ENCODE measurements at places on chromosomes 3 and 15.
A peak's percentile ranks its signal among the peaks of the same experiment; 100 is the strongest.

- DNase-seq: no peak
These were observed 12.1 kb downstream of the PCLAF start for GRCh38 chr15:64369078-64369607.

DNA sequence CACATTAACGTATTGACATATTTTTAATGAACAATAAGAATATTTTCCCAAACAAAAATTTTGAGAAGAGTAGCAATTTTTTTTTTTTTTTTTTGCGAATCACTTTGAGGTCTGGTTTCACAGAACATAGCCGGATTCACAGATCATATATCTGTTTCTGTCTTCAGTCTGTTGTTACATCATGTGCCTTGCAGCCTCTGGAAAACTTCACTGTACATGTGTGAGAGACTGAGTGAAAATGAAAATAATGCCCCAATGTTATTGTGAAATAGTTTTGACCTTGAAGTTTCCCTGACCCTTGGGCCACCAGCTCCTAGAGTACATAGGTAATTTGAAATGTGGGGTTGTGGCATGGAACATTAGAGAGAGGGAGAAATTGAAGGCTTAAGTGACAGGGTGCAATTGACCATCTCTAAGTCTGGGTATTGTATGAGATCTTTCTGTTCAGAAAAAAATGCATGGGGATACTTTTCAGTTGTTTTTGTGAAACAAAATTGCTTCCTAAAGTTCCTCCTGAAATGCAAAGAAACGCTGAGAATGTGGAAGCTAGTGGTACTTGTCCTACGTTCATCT lies 14.0 kb downstream of the ITPR1 start:
- DNase-seq: no peak

DNA sequence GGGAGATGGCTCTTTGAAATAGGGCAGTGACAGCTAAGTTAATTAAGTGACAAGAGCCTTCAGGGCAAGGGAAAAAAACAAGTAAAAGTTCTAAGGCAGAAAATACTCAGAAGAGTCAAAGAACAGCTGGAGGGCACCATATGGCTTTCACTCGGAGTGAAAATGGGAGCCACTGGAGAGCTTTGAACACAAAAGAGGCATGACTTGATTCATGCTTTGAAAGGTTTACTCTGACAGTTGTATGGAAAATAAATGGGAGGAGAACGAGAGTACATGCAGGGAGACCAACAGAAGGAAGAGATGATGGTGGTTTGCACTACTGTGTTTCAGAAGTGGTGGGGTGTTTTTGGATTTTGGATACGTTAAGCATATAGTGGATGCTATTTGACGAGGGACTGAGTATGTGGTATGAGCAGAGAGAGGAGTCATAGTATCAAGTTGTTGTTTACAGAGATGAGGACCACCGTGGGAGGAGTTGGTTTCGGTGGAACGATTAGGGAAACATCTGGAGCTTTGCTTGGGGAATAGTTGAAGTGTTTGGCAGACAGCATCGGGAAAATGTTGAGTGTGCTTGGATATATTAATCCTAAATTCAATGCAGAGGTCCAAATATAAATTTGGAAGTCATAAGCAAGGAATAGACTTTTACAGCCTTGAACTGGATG lies 411.5 kb downstream of the GABRG3 start:
- no peak for DNase-seq

GRCh38 chr15:96693990-96694517 lies 363.6 kb downstream of the NR2F2 start:
- no peak for DNase-seq

DNA sequence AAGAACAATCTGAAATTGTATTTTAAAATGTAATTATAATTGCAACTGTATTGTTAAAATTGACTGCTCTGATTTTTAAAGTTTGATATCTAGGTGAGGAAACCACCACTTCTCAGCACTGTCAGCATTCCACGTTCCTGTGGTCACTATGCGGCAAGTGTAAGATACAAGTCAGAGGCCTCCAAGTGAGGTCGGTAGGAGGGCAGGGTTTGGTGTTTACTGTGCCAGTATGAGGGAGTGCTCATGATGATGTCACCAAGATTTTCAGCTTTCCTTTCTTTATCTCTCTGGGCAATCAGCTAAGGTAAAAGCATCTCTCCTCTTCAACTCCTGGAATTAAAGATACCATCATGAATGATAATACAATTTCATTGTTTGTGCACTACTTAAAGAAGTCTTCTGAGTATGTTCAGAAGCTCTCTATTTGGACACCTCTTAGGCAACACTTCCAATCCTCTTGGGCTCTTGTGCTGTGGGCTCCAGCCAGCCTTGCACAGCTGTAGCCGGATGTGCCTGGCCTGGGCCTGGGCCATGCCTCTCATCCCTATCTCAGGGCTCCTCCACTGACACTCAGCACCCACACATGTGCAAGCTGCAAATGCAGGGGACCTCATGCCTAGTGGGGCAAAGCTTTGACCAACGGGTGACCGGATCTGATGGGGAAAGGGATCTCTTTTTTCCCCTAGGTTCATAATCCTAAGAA lies 42.9 kb downstream of the CCR3 start:
- peak; percentile 62 for DNase-seq

GRCh38 chr3:170037463-170038433 lies at the start of gene GPR160:
GPR160 (plus strand) TSS chr3:170037995; CDS start chr3:170083973, 45,978 bp downstream.
- peak; percentile 89 for DNase-seq

DNA sequence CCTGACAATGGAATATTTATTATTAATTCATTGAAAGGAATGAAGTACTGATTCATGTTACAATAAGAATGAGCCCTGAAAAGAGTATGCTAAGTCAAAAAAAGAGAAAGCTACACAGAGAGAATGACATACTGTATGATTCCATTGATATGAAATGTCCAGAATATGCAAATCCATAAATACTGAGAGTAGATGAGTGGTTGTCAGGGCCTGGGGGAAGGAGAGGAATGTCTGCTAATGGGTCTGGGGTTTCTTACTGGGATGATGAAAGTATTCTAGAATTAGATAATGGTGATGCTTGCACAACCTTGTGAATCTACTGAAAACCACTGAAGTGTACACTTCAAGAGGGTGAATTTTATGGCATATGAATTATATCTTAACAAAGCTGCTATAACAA lies 79.9 kb upstream of the HACD2 start:
- DNase-seq: no peak

DNA sequence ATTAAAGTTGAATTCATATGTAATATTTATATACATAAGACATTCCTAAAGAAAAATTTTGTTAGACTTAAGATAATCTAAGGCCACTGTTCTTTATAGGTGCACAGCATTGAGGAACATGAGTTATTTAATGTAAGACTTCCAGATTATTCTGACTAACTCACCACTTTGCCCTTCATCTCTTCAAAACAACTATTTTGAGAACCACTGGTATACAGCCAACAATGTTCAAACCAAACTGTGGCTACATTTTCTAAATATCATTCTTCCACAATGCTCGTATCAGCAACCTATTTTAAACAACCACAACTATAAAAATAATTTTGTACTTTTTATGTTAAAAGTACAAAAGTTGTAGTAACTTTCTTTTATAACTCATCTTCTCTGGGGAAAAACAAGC lies 199.8 kb upstream of the ALCAM start:
- DNase-seq: no peak

DNA sequence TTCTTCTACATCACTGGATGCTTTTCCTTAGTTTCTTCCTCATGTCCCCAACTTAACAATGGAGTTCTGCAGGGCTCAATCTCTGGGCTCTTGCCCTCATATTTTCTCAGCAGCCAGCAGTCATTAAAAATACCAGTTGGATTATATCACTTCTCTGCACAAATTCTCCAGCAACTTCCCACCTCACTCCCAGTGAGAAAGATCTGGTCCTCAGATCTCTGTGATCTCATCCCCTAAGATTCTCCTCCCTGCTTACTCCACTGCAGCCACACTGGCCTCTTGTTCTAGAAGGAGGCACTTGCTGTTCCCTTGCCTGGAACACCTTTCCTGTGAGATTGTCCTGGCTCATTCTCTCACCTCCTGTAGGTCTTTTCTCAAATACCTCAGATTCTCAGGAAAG lies 6.1 kb downstream of the ERICH6 start:
- DNase-seq: no peak

GRCh38 chr3:79253271-79253670 lies 514.5 kb downstream of the ROBO1 start:
- DNase-seq: no peak

GRCh38 chr3:187822402-187822801 lies 77.1 kb upstream of the BCL6 start:
- DNase-seq: no peak

DNA sequence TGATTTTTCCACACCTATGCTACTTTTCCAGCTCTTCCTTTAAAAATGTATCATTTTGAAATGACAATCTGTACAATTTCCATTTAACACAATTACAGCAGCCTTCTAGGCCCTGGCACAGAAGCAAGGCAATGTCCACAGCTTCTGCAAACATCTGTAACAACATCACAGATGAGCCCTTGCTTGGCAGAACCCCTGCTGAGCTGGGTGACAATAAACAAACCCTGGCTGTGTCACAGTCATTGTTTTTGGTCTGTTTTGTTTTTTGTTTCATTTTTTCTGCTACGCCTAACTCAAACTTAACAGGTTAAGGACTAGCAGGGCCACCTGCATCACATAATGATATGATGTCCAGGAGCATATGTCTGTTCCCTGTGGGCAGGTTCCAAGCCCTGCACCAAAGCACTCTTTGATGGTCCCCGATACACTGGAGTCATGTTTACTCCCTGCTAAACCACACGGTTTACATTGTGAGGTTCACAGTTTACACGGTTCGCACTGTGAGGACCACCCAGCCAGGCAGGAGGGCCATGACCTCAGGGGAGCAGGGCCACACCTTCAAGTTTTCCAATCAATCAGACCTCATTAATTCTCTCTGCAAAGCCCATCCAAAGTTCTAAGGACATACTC lies 186.8 kb upstream of the CHRNA7 start:
- DNase-seq: no peak

DNA sequence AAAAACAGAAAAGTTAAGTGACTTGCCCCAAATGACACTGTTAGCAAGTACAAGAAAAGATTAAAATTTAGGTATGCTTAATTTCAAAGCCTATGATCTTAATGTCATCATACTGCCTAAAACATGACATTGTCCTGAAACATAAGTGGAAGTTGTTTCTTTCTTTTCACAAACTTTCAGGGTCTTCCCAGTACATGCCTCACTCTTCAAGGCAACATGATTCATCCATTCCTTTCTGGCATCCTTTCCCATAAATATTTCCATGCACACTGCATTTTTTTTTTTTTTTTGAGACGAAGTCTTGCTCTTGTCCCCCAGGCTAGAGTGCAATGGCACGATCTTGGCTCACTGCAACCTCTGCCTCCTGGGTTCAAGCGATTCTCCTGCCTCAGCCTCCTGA lies 42.5 kb upstream of the KPNA4 start:
- DNase-seq: no peak
